Stimulated activated naive CD4-positive, alpha-beta T cell (primary cell): ENCODE measurements at places on chromosomes 11 and 22.

GRCh38 chr11:16912692-16913111 is 101.5 kb downstream of the PLEKHA7 start:
- no peak for DNase-seq

GRCh38 chr11:70772950-70773349 is 374.6 kb downstream of the CTTN start:
- DNase-seq: no peak

GRCh38 chr11:130718120-130718519 is 198.2 kb downstream of the SNX19 start:
- DNase-seq: no peak

DNA sequence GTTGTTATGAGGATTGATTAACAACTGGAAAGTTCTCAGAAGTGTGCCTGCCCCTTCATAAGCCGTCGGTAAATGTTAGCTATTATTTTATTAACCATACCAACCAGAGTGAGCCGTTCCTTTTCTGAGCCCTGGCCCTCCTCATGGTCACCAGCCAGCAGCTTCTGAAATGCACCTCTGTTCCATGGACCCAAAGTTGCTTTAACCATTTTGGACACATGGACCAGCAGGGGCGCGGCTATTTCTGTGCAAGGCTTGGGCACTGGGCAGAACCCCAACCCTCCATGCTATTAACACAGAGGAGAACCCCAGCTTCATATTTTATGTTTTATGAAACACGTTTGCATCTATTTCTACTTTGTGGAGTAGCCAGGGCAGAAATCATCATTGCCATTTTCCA is 18.6 kb upstream of the SCGB1A1 start:
- DNase-seq: no peak

DNA sequence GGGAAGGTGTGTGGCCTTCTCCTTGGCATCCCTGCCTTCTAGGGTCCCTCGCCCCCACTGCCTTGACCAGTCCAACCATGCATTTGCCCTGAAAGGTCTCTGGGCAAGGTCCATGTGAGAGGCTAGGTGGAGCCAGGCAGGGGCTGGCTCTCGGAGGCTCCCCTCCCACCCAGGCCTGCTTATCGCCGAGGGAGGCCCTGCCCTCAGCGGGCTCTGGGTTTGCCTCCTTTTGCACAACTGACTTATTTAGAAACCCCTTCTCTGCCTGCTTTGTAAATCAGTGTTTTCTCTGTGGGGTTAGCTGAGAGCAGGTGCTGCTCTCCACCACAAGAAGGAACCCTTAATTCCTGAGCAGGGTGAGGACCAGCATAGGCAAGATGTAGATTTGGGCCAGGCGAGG is 47.7 kb downstream of the CD82 start:
- no peak for DNase-seq

- no peak for DNase-seq
These were observed 3.3 kb downstream of the OR52L1 start for GRCh38 chr11:5983443-5983842.
